ENCODE measurements at places on chromosomes 13 and 19.

DNA sequence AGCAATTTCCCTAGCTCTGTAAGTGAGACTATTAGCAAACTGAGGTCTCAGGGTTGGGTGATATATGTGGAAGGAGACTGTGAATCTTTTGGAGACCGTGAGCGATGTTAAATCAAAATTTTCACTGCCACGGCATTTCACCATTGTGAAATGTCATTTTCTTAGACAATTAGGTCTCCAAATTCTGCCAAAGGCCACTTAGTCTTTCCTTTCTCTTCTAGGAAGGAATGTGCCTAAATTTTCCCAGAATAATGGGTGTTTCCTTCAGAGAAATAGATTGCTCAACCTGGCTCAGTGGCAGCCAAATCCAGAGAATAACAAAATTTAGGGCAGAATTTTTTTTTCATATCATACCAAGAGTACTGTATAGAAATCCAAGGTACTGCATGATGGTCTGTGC is 64.5 kb upstream of the SCEL start:
- DNase-seq, result no peak

DNA sequence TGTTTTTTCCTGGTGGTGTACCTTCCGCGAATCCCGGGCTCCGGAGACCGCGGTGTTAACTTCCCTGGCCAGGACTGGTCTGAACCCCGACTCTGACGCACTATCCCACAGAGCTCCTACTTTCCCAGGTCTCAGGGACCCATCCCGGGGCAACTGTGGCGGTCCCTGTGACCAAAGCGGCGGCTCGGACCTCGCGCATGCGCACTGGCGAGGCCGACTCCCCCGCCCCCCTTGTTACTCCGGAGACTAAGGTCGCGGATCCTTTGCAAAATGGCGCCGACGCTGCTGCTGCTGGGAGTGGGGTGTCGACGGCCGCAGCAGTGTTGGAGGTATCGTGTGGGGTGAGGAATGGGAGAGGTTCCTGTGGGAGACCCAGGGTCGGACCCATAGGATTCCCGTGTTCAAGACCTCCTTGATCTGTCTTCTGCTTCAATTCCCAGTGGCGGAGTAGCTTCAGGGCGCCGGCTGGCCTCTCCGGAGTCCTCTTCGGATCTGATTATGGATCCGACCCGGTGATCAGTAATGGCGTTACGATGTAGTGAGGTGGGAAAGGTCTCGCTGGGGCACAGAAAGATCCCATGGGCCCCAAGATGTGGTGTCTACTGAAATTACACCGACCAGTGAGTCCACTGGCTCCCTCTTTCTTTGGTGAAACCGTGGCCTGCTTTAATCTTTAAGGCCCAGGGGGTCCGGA is 66.6 kb upstream of the ZNF527 start:
- no peak for DNase-seq

- no peak for DNase-seq
Observed at GRCh38 chr13:98201984-98202383, 24.9 kb upstream of the RNF113B start.

- DNase-seq, result no peak
Observed at GRCh38 chr19:33727331-33727998, 69.2 kb upstream of the KCTD15 start.

DNA sequence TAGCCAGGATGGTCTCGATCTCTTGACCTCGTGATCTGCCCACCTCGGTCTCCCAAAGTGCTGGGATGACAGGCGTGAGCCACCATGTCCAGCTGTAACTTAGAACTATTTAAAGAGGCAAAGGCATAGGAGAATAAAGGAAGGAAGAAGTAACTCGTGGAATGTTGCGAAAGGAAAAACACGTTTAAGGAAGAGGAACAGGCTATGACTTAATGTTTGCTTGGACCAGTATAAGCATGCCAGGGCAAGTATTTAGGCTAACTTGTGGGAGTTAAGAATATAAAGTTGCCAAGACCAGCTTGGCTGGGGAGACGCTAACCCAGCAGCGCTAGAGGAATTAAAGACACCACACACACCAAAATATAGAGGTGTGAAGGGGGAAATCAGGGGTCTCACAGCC is 33.5 kb downstream of the ZNF844 start:
- DNase-seq, result no peak

- no peak for DNase-seq
Observed at GRCh38 chr19:6047256-6047655, 63.0 kb downstream of the RFX2 start.

DNA sequence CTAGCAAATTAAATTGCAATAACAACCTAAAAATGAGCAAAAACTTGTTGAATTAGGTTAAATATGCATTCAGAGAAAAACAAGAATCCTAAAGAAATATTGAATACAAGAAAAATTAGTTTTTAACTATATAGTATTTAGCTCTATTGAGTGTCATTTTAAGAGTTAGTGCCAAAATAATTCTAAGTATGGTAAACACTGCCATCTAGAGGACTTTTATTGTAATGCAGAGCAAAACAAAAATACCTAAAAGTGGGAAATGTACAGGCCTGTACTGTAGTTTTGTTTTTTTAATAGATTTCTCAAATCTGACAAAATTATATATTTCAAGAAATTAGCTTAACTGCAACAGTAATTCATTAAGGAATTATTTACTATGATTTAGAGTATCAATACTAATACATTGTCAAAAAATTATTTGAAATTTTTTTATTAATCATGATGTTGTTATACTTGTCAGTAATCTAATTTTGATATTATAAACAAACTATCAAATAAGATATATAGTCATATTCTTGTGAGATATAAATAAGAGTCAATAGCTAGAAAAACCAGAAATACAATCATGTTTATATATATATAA is 8.2 kb upstream of the PCDH9 start:
- DNase-seq, result no peak

Measured in NCI-H187 treated with DMSO at 0.1 percent for 48 hours (cell line).